Stimulated activated CD4-positive, alpha-beta T cell treated with anti-CD3 and anti-CD28 coated beads, Interleukin-12 subunit alpha, Interleukin-12 subunit beta, amount 100 ng/mL, for 24 hours (primary cell): ENCODE measurements at places on chromosomes 2 and 18.

- no peak for DNase-seq
Measured at GRCh38 chr2:233290051-233290845, 17.4 kb upstream of the SAG start.

GRCh38 chr18:22348521-22349316, 69.0 kb downstream of the CTAGE1 start:
- DNase-seq = no peak

DNA sequence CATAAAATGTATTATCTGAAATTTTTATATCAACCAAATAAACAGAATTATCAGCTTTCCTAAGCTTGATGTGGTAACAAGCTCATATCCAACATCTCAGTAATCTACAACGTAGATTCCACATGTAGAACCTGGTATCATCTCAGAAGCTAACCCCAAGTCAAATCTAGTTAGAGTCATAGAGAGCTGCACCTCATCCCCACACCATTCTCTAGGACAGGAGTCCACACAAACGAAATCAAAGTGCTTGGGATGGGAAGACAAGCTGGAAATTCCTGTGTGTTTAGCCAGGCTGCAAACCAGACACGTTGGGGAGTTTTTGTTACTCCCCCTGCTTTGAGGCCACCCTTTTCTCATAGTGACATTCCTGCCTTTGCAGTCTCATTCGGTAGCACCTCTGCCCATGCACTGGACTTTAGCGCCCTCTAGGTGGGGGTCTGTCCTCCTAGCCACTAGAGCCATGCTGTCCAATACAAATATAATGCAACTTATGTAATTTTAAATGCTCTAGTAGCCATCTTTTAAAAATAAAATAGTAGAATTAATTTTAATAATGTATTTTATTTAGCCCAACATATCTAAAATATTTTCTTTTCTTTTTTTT, 28.1 kb upstream of the SATB2 start:
- no peak for DNase-seq

DNA sequence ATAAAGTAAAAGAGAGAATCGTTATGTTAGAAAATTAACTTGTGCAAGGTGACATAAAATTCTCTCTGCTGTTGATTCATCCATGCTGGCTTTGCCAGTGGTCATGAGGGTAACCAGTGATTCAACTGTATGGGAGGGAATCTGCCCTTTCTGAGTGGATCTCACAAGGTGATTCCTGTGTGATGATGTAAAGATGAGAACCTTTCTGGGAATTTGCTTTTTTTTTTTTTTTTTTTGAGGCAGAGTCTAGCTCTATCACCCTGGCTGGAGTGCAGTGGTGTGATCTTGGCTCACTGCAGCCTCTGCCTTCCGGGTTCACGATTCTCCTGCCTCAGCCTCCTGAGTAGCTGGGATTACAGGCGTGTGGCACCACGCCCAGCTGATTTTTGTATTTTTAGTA, 23.3 kb downstream of the RAB31 start:
- no peak for DNase-seq

- no peak for DNase-seq
Measured at GRCh38 chr2:190303647-190304046, 16.0 kb downstream of the HIBCH start.
